ENCODE measurements at places on chromosomes 6 and 20.

GRCh38 chr6:43128926-43129325 lies 42.1 kb upstream of the SRF start:
- DNase-seq = peak; percentile 78

- peak; percentile 81 for DNase-seq
These were observed 98.6 kb downstream of the OGFRL1 start for GRCh38 chr6:71387179-71387578.

DNA sequence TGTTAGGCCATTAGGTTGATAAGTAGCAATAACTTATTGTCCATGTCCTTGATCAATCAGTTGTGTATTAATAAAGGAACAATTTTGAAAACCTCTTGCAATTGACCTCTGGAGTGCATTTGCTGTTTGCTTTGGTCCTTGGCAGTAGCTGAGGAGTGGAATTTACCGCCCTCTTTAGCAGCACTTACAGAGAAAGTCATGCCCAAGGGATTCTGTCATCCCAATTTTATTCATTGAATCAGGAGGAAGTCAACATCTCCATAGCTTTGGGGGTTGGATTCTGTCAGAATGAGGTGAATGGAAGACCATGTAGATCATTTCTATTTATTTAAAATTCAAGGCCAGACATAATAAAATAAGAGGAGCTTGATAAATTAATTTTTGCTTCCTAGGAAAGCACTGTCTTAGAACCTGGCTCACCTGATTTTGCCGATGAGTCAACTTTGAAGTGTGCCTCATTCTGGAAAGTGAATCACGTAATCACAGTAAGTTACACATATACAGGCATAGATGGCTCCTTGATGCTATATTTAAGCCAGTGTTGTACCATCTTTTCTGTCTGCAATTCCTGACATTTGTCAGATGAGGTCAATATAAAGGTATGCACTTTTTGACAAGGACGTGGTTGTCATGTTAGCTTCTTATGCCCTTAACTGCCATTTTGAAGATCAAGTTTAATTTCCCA lies 128.7 kb upstream of the MLIP start:
- DNase-seq = peak; percentile 46

GRCh38 chr6:24910331-24910960 lies 25.3 kb downstream of the RIPOR2 start:
- peak; percentile 24 for DNase-seq

GRCh38 chr6:90406142-90406794 lies 109.6 kb upstream of the BACH2 start:
- DNase-seq = peak; percentile 74

- DNase-seq = no peak
These were observed 50.9 kb downstream of the JARID2 start for GRCh38 chr6:15296735-15297134.

DNA sequence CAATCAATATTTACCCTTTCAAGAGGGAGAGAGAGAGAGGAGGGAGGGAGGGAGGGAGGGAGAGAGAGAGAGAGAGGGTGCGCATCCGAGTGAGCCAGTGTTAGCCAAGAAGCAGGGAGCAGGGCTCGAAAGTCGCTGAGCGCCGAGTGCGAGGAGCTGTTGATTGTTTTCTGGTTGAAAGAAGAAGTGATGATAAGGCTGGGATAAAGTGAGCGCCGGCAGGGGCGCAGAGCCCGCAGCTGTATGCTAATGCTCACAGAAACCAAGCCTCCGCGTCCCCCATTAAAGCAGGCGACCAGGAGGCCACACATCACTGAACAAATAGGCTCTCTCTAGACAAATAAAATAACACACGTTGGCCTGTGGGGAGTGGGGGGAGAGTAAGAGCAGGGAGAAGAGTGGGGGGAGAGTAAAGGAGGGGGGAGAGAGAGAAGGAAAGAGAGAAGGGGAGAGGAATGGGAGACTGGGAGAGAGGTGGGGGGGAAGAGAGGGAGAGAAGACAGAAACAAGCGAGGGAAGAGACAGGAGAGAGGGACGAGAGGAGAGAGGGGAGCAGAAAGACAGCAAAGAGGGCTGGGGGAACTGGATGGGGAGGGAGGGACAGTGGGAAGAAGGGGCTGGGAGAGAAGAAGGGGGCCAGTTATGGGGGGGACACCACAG lies 5.0 kb upstream of the INSM1 start:
- DNase-seq = peak; percentile 10

DNA sequence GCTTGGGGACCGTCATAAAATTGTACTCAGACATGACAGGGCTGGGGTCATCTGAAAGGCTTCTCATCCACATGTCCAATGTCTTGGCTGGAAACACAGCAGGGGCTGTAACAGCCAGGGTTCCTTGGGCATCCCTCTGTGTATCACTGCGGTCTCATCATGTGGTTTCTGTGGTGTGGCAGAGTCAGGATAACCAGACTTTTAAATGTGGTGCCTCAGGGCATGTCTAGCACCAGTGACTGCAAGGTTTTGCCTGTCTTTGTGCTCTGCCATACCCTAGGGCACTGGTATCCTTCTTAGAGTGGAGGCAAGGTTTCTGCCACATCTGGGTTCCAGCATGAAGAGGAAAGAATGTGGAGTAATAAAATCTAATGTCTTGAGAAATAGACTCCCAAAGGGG lies 124.2 kb downstream of the PLEKHG1 start:
- peak; percentile 10 for DNase-seq

GRCh38 chr6:164164876-164165275 lies 750.4 kb downstream of the QKI start:
- DNase-seq = no peak

DNA sequence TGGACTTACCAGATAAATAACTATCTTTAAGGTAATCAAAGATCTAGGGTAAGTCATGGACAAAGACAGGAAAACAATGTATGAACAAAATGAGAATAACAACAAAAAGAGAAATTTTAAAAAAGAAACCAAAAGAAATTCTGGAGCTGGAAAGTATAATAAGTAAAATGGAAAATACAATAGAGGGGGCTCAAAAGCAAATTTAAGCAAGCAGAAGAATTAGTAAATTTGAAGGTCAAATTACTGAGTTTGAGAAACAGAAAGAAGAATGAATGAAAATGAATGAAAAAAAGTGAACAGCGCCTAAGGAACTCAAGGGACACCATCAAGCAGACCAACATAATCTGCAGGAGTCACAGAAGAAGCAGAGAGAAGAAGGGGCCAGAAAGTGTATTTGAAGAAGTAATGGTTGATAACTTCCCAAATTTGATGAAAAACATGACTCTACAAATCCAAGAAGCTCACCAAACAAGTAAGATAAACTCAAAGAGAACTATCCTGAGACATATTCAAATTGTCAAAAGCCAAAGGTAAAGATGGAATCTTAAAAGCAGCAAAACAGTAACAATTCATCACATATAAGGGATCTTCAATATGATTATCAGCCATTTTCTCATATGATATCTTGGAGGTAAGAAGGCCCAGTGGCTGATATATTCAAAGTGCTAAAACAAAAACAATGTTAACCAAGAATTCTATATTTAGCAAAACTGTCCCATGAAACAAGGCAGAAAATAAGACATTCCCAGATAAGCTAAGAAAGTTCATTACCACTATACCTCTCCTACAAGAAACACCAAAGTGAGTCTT lies 218.5 kb downstream of the FOXC1 start:
- no peak for DNase-seq

- DNase-seq = no peak
These were observed 107.7 kb upstream of the TMEM181 start for GRCh38 chr6:158452191-158452590.

- no peak for DNase-seq
These were observed 30.4 kb downstream of the PTPRA start for GRCh38 chr20:2903686-2904085.

- DNase-seq = no peak
These were observed 60.1 kb upstream of the AKIRIN2 start for GRCh38 chr6:87762116-87762515.

- DNase-seq = peak; percentile 64
These were observed 20.7 kb upstream of the RREB1 start for GRCh38 chr6:7087066-7087465.

DNA sequence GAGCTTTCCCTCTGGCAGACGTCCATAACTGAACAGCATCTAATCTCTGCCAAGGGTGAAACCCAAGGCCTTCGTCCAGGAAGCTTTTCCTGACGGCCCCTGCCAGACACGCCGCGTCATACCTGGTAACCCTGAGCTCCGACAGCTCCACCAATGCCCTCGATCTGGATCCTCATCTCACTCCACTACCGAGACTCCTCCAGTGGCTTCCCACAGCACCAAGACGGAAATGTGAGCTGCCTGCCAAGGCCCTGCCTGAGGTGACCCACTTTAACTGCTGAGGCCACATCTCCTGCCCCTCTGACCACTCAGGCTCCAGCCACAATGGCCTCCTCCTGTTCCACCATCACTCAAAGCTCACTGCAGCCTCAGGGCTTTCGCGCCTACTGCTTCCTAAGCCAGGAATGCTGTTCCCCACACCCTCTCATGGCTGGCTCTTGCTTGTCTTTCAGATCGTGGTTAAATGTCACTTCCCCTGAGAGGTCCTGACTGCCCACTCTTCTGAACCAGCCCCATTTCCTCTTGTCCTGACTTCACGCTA lies 143.2 kb downstream of the PREX1 start:
- no peak for DNase-seq

GRCh38 chr6:112005013-112005371 lies 48.9 kb upstream of the CCN6 start:
- DNase-seq = no peak

GRCh38 chr6:145206247-145206907 lies 528.9 kb downstream of the EPM2A start:
- peak; percentile 80 for DNase-seq

- DNase-seq = peak; percentile 65
These were observed 590 bp downstream of the RNF217 start for GRCh38 chr6:124962639-124963415.

GRCh38 chr6:11876934-11877433 lies 98.4 kb upstream of the ADTRP start:
- DNase-seq = no peak

GRCh38 chr6:145045582-145045981 lies 689.7 kb downstream of the EPM2A start:
- no peak for DNase-seq

GRCh38 chr6:44221961-44222335 lies 1.4 kb upstream of the SLC29A1 start:
- DNase-seq = no peak

GRCh38 chr6:152750694-152751093 lies at the start of gene VIP:
Gene VIP, plus strand, starts transcription at chr6:152750797. Its CDS starts 1,381 bp downstream, at chr6:152752178.
- peak; percentile 66 for DNase-seq

- no peak for DNase-seq
These were observed 10.5 kb downstream of the SOX4 start for GRCh38 chr6:21604081-21604480.

DNA sequence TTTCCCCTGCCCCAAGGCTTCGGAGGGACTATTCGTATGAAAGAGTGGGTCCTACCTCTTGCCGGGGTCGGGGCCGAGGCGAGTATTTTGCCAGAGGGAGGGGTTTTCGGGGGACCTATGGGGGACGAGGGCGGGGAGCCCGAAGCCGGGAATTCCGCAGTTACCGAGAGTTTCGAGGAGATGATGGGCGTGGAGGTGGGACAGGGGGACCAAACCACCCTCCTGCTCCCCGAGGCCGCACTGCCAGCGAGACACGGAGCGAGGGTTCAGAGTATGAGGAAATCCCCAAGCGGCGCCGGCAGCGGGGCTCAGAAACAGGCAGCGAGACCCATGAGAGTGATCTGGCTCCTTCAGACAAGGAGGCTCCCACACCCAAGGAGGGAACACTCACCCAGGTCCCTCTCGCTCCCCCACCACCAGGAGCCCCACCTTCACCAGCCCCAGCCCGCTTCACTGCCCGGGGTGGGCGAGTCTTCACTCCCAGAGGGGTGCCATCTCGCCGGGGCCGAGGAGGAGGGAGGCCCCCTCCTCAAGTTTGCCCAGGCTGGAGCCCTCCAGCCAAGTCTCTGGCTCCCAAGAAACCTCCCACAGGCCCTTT lies 11.3 kb downstream of the PRRC2A start:
- DNase-seq = no peak

- no peak for DNase-seq
These were observed 32.0 kb upstream of the KATNA1 start for GRCh38 chr6:149680503-149680902.

DNA sequence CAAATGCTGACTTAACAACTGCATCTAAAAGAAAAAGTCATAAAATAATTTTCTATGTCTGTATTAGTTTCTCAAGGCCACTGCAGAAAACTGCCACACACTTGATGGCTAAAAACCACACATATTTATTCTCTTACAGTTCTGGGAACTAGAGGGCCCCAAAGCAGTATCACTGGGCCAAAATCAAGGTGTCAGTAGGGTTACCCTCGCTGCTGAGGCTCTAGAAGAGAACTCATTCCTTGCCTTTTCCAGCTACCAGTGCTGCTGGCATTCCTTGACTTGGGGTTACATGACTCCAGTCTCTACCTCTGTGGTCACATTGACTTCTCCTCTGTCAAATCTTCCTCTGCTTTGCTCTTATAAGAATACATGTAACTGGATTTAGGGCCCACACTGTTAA lies 124.6 kb upstream of the THEMIS start:
- DNase-seq = no peak

DNA sequence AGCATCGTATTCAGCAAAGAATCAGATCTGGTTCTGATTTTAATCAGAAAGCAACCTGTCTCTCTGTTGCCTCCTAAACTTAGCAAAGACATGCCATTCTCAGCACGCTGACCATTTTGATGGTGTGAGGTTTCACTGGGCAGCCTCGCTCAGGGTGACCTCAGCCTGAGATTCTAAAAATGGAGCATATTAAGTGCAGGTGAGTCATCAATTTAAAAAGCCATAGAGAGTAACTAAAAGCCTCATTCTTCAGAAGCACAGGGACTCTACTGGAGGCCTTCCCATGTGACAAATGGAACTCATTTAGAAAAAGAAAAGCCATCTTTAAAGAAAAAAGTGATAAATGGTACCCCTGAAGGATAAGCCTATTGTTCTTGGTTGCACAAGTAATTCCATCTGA lies 91.3 kb downstream of the FILIP1 start:
- peak; percentile 92 for DNase-seq

DNA sequence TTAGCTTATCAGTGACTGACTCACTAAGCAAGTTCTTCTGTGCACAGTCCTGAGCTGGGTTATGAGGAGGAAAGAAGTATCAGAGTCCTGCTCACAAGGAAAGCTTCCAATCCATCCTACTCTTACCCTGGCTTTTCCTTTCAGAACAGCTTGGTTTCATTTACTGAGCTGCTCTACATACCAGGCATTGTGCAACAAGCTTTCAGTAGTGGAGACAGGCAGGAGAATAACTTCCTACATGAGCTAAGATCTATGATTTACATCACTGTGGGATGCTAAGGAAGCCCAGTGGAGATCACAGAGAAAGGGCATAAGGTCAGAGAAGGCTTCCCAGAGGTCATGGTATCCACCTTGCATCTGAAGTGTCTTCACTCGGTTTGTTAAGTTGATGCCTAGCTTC lies 144.5 kb downstream of the MAP3K7 start:
- peak; percentile 26 for DNase-seq

- no peak for DNase-seq
These were observed 74.5 kb downstream of the ALDH8A1 start for GRCh38 chr6:134875367-134875766.

DNA sequence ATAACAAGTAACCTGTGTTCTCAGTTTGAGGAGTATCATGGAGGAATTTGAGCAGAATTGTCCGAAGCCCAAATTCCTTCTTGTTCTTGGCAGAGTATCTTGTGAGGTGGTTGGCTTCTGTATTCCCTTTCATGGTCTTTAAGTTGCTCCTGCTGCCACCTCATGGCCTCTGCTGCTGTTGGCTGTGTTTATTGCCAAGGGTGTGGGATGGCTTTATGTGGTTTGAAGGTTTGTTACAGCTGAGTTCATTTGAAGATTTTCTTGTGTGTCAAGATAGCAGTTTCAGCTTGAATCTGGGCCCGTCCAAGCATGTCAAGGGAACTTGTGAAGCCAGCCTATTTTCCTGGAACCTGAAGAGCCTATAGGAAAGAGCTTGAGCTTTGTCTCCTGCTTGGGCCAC lies 20.2 kb upstream of the TTK start:
- peak; percentile 7 for DNase-seq

- peak; percentile 51 for DNase-seq
These were observed 170.6 kb downstream of the PHACTR1 start for GRCh38 chr6:12886961-12887775.
